ENCODE measurements at places on chromosomes 5 and 9.

GRCh38 chr5:128357226-128357625 is 180.8 kb downstream of the FBN2 start:
- no peak for DNase-seq

- DNase-seq = no peak
These were observed 193.0 kb upstream of the C9orf72 start for GRCh38 chr9:27766073-27766835.

DNA sequence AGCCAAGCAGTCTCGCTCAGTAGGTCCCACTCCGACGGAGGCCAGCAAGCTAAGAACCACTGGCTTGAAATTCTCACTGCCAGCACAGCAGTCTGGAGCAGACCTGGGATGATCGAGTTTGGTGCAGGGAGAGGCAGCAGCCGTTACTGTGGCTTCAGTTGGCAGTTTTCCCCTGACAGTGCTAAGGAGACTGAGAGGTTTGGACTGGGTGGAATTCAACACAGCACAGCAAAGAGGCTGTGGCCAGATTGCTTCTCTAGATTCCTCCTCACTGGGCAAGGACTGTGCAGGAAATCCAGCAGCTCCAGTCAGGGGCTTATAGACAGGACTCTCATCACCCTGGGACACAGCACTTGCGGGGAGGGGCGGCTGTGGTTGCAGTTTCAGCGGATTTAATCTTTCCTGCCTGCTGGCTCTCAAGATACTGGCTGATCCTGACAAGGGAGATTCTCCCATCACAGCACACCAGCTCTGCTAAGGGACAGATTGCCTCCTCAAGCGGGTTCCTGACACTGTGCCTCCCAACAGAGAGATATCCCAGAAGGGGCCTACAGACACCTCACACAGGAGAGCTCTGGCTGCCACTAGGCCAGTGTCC is 122.1 kb downstream of the YIPF5 start:
- no peak for DNase-seq

GRCh38 chr5:143733665-143734455 is 78.1 kb upstream of the HMHB1 start:
- no peak for DNase-seq

GRCh38 chr9:8133606-8134005 is 334.0 kb upstream of the DMAC1 start:
- DNase-seq = no peak

- no peak for DNase-seq
These were observed 7.4 kb upstream of the SHC3 start for GRCh38 chr9:89185980-89186379.

DNA sequence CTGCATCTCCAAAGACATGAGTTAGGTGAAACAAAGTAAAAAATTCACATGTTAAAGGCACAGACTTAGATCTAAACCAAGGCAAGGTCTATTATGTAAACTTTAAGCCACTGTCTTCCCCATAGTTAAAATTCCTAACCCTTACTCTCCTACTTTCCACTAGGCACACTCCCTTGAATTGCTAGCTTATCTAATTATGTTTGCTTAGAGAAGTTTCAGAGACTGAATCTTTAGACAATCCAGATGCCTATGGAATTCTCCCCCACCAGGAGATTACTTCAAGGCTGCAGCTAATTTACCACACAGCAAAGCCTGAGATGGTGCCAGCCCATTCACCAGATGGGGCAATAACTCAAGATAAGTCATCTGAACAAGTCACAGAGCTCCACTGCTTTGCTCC is 803.1 kb upstream of the COX7C start:
- DNase-seq = no peak

DNA sequence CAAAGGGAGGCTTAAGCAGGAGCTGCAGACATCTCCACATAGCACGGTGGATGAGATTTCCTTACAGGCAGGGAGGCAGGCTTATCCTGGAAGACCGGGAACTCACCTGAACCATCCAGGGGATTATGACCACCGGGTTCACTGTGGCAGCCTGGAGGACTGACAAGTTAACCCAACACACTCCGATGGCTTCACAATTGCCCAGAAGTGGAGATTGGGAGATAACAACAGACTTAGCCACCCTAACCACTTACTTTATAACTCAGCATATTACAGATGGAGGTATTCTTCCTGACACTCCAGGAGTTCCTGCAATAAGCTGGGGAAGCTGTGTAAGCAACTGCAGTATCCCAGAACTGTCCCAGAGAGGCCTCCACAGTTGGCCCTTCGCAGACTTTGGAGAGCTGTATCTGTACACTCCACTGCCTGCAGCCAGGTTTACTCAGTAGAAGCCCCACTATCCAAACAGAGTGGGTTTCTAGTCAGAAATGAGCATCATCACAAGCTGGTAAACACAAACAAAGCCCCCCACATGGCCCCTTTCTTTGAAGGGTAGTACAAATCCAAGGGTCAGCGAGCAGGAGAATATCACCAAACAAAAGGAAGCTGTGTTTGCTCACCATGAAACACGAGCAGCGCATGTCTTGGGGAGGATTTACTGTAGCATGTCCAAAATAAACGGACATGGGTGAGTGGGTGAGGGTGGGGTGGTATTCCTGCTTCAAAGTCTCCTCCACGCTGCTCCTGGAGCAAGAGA is 462.2 kb downstream of the RASEF start:
- no peak for DNase-seq

DNA sequence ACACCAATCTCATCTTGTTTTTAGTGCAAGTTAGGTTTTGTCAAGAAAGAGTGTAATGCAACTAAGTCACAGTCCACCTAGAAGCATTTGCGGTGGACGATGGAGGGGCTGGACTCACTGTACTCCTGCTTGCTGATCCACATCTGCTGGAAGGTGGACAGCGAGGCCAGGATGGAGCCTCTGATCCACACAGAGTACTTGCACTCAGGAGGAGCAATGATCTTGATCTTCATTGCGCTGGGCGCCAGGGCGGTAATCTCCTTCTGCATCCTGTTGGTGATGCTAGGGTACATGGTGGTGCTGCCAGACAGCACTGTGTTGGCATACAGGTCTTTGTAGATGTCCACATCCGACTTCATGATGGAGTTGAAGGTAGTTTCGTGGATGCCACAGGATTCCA is 20.2 kb upstream of the SPZ1 start:
- DNase-seq = no peak

DNA sequence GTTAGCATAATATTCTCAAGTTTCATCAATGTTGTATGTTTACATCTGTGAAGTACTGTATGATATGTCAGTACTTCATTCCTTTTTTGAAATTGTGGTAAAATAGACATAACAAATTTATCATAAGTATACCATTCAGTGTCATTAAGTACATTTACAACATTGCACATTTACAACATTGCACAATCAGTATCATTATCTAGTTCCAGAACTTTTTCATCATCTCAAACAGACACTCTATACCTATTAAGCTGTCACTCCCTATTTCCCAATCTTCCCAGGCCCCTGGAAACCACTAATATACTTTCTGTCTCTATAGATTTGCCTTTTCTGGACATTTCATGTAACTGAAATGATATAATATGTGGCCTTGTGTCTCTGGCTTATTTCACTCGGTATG is 75.1 kb upstream of the ATG10 start:
- no peak for DNase-seq

GRCh38 chr5:107739661-107740060 is 68.9 kb upstream of the EFNA5 start:
- no peak for DNase-seq

GRCh38 chr9:13939134-13939533 is 374.8 kb downstream of the NFIB start:
- DNase-seq = no peak

DNA sequence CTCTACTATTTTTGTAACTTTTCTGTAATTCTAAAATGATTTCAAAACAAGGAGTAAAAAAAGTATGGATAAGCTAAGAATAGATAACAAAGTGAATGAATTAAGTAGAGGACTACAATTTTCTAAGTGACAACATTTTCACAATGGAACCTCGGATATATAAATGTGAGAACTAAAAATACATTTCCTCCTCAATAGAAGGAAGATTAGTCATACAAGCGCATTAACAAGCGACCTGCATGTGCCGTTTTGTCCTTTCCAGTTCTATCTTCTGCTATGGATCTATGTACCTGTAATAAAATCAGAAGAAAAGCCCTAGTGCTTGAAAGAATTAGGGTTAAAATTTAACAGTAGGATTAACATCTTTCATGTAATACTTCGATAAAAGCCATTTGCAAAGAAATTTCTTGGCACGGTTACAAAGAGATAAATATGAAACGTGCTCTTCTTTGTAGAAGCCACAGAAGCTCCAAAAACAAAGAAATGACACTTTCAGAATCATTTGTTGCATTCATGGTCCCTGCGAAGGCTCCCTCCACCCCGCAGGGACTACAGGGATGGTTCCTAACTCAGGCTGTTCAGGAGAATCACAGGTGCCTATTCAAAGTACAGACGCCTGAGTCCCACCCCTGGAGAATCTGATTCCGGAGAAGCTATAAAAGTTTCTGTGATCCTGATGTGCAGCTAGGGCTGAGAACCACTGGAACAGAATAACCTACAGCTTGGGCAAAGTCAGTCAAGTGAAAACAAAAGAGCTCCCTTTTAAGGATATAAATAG is 216.6 kb upstream of the EFNA5 start:
- no peak for DNase-seq

- no peak for DNase-seq
These were observed 42.5 kb downstream of the STXBP1 start for GRCh38 chr9:127654619-127655018.

DNA sequence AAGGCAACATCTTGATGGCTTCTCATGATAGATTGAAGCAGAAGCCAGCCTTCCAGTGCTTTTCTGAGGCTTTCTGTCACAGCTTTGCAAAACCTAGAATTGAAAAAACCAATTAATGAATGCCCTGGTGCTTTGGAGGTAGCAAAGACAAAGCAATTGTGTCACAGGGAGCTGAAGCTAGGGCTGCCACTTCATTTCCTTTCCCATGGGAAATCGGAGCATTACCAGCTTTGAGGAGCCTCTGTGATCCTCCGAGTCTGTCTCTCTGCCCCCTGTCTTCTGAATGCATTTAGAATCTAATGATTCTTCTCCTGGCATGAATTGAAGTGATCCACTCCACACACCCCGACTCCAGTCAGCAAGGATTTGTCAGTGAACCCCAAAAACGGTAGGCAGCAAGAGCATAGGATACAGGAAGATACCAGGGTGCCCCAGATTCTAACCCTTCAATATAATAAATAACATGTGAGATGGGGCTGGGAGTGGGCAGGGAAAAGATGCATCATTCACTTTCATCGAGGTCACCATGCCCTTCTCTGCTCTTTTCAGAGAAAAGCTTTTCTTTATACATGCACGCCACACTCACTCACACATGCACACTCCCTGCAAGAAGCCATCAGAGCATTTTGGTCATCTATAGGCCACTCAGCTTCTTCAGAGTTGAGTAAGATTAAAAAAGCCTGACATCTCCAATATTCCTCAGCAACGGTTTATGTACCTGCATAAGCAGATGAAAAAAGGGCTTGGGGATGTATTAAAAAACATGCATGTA is 247.7 kb upstream of the ZNF462 start:
- DNase-seq = no peak

DNA sequence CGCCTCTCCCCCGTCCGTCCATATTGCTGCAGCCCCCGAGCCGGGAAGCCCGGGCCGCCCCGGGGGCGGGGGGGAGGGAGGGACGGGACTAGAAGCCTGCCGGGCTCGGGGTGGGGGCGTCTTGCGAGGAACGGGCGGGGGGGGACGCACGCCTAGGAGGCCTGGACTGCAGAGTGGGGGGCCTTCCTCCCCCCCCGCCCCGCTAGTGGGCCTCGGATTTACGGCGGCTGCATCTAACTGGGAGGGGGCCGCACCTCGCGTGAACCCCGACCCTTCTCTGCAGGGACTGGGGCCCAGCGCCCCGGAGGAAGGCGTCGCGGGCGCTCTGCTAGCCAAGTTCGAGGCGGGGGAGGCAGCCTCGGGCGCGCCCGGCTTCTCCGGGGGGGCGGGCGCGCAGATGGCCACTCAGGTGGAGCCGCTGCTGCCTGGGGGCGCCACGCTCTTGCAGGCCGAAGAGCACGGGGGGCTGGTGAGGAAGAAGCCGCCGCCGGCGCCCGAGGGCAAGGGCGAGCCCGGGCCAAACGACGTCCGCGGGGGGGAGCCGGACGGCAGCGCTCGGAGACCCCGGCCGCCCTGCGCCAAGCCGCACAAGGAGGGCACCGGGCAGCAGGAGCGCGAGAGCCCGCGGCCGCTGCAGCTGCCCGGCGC is at the start of gene LARP1:
Gene LARP1 (plus strand): TSS at position 17 of the 648 bp plus-strand sequence. CDS start 381 bp downstream, at position 398.
- no peak for DNase-seq

DNA sequence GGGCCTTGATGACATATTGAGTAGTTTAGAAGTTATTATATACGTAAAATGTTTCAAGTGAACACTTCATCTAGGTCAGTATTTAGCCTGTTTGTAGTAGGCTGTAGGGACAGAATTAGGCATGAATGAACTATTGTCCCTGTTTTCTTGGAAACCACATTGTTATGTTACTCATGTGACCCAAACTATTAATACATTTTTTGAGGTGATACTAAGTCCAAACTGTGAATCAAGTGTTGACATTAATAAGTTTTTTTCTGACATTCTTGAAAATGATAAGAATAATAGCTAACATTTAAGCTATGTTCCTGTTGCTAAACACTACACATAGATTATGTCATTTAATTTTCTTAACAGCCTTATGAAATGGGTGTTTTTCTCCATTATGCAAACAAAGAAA is 1642.7 kb upstream of the WWC1 start:
- DNase-seq = no peak

GRCh38 chr5:74390822-74391221 is 249.7 kb downstream of the ENC1 start:
- DNase-seq = no peak

GRCh38 chr5:134592141-134592746 is 40.4 kb downstream of the SAR1B start:
- no peak for DNase-seq

- DNase-seq = no peak
These were observed 781 bp upstream of the COL23A1 start for GRCh38 chr5:178590924-178591423.

DNA sequence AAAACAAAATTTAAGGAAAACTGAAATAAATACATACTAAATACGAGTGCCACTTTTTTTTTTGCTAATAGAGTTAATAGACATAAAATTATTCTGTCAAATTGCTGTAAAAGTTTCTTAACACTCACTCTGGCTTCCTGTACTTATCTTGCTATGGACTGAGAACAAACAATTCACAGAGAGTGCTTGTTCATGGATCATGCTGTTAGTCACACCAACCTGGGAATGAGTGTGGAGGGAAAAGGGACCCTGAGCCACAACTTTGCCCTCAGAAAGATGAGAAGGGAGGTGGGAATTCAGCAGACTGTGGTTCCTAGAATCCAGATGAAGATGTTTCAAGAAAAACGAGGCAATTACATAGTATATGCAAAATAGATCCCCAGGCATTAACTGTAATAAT is 246.9 kb downstream of the FBXL7 start:
- no peak for DNase-seq

GRCh38 chr5:136717917-136718316 is 352.6 kb upstream of the TRPC7 start:
- no peak for DNase-seq

DNA sequence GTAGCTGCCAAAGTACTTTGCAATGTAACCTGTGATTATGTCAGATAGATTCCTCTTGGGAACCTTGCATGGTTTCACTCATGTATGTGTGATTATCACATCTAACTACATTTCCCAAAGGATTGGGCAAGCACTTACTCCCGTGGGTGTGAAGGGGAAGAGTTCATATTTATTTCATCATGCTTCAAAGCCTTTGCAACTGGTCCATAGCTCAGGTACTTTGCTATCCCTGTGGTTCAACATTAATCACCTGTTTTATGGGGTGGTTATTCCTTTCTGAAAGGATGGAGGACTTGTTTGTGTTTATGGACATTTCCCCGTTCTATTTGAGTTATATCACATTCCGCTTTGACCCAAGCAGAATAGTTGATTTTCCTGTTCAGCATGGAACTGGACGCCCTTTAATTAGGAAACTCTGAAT is 13.6 kb upstream of the ERMP1 start:
- DNase-seq = peak; percentile 53
